ENCODE measurements at places on chromosomes 12 and 14.

- no peak for DNase-seq
Observed at GRCh38 chr14:61470261-61470960, 149.0 kb downstream of the PRKCH start.

DNA sequence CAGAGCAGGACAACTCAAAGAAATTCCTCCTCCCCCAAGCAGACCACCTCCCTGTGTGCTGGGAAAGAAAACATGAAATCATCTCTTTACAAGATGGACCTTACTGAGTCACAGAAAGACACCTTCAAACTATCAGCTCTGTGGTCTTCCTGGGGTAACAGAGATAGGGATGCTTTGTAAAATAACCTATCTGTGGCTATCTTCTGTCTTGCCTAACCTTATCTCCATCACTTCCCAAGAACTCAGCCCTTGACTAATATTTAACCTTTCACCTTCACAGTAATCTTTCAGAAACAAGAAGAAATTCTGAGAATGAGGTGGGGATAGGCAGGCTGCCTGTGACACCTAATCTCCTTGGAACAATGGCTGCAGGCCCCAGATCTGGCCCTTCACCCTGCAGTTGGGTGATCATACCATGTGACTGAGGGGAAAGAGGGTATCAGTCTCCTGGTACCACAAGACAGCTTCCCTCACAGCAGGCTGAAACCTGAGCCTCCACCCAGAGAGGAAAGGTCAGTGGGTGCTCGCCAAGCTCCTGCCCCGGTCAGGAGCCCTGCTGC, 27.4 kb upstream of the CEBPE start:
- no peak for DNase-seq

DNA sequence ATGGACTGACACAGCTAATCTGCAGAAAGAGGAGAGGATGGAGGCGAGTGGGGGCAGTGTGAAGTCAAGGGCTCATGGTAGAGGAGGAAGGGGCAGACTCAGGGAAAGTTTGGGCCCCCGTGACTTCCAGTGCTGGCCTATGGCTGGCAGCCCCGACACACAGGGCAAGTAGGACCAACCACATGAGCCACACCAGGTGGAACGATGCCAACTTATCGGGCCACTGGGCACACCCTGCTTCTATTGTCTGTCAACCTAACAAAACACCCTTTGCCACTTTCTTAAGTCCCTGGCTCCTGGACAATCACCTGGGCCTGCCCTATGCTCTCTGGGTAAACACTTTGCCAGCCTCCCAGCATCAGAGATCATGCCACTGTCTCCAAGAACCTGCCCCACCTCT, 65.2 kb upstream of the PSMC1 start:
- DNase-seq: no peak

- no peak for DNase-seq
Observed at GRCh38 chr12:94260717-94261116, 112.3 kb downstream of the PLXNC1 start.

GRCh38 chr14:68791902-68792677, 777 bp downstream of the ZFP36L1 start:
- no peak for DNase-seq
